ENCODE measurements at places on chromosomes 5 and 9. TPM values are rescaled to one million over a fixed set of nuclear protein-coding genes. Genes with fewer than 3 reads are reported as not detected.

DNA sequence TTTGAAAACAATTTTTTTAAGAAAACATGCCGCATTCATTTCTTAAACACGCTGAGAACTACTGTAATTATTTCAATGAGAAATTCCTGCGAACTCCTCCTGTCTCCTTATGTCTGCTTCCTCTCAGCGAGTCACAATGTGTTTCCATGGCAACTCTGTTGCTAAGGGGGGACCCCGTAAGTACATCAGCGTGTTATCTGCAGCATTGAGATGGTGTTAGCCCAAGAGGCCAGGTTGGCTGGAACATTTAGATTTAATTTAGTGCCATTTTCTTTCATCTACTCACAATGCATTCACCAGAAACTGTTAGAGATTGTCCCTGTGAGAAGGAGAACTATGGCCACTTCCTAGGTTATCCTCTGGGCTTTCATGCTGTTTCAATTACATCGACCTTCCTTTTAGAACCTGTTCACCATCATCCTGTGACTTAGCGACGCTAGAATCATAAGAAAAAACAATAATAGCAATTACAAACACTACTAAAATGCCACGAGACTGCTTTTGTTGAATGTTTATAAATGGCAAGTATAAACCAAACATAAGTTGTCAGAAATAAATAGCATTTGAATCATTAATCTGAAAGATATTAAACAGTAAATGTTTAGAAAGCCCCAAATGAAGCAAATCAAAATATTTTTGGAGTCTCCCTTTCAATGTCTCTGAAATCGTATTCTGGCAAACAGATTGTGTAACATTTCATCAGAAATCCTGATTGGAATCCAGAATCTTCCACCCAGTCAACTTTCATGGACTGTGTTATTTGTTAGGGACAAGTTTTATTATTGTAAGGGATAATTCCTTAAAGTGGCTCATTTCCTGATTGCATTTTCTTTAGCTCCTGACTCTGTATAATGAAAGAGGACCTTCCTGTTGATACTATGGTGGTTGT, 39.7 kb upstream of the SHC3 start:
- DNase-seq, result no peak

- DNase-seq, result no peak
Measured at GRCh38 chr5:166962461-166962860, 1329.0 kb upstream of the WWC1 start.

DNA sequence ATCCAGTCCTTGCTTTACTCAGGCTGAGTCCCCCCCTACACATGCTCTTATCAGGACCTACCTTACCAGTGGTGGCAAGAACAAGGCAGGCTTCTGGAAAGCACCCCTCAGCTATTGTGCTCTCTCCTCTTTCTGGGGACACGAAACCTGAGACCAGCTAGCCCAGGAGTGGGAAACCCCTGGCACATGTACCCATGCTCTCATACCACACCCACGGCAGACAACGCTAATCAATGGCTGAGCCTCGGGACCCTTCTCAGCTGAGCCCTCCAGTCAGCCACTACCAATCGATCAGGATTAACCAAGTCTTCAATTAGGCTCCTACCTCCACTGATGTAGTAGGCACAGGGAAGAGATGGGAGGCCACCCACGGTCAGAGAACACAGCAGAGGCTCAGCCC, 65.1 kb downstream of the VAV2 start:
- no peak for DNase-seq

GRCh38 chr5:181221792-181222629, 1.1 kb upstream of the TRIM41 start:
- peak; percentile 97 for DNase-seq

DNA sequence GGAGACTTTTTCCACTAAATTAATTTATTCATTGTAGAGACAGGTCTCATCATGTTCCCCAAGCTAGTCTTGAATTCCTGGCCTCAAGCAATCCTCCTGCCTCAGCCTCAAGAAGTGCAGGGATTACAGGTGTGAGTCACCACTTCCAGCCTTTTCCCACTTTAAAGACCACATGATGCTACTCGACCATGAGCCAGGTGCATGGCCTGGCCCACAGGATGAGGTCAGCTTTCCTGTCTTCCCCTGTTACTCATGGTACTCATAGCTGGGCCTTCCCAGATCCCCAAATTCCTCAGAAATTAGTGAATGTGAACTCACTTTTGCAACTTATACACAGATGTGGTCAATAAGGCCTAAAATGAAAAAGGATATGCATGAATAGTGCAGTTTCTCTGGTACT, 395.9 kb downstream of the SEMA5A start:
- no peak for DNase-seq

GRCh38 chr5:132445640-132445923, 45.0 kb downstream of the IRF1 start:
- DNase-seq, result no peak

- DNase-seq, result no peak
Measured at GRCh38 chr5:122315521-122315920, 3.5 kb downstream of the SNCAIP start.

GRCh38 chr9:8643464-8643863, 843.9 kb upstream of the DMAC1 start:
- peak; percentile 66 for DNase-seq

- no peak for DNase-seq
Measured at GRCh38 chr5:96838201-96839070, 30.7 kb upstream of the ERAP1 start.

GRCh38 chr9:112091810-112092209, 83.3 kb downstream of the SUSD1 start:
- DNase-seq, result no peak

DNA sequence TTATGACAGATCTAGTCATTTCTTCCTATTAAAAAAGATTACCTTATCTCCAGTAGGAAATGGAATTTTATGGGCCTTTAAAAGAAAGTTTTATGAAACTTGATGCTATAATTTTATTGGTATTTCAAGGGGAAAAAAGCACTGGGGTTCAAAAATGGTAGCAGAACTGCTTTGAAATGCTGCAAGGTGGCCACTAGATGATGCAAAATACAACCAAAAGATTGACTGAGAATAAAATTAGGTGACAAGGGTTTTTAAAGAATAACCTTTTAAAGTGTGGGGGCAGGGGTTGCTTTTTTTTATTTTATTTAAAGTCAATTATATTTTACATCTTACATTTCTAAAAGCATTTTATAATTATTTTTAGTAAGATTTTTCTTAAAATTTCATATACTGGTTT, 61.7 kb downstream of the KLF9 start:
- no peak for DNase-seq

DNA sequence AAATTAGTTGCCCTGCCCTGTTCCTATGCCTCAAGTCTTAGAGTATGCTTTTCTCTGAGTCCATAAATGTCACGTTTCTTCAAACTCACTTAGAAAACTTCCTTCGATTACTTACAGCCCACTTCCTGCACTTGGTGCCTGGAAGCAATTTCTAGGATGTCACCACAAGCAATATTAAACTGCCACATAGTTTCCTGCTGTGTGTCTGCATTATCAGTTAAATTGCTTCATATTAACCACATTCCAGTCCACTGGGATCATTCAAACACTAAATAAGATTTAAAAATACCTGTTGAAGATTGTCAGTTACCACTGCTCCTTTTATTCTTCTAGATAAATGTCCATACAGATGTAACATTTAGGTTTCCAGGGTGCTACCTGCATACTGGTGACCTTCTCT, 4.1 kb downstream of the DENND1A start:
- no peak for DNase-seq

GRCh38 chr9:129630967-129631673, 5.2 kb downstream of the NTMT1 start:
- no peak for DNase-seq

DNA sequence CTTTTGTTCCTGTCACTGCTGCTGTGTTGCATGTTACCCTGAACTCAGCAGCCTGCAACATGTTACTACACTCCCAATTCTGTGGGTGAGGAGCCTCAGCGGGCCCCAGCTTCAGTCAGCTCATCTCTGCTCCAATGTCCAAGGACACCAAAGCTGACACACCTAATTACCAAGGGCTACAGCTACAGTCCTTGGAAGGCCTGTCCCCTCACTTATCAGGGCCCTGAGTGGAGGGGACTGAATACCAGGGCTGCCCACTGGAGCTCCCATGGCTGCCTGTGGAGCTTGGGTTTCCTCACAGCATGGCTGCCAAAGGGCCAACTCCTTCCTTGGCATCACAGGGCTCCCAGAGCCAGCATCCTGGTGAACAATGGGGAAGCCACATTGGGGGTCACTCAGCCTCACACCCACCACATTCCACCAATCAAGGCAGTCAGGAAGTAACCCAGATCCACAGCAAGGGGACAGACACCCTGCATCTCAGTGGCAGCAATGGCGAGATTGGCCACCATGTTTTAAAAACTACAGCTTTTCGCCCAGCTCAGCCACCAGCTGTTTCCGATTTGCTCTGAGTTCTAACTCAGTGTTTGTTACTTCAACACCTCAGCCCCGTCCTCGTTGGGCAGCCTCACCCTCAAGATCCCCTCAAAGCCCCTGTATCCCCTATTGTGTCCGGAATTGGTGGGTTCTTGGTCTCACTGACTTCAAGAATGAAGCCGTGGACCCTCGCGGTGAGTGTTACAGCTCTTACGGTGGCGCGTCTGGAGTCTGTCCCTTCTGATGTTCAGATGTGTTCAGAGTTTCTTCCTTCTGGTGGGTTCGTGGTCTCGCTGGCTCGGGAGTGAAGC, 18.9 kb downstream of the SEMA4D start:
- no peak for DNase-seq

DNA sequence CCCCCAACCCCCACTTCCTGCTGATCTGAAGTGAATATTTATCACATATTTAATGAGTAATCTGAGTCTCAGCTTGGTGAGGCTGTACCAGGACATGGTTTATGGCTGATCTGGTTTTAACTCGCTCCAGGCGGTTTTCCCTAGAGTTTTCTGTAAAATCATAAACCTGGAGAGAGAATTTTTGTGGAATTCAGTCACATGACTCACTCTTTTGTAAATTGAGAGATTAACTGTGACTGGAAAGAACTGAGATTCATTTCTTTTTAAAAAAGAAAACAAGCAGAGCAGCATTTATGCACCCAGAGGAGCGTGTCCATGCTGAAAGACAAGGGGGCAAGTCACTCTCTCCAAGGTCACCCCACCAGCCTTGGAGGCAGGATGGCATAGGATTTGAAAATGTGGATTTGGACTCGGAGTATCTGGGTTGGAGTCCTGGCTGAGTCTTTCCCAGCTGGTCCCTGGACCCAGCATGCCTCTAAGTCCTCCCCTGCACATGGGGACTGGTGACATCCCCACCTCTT, 81.8 kb downstream of the ZNF618 start:
- no peak for DNase-seq

DNA sequence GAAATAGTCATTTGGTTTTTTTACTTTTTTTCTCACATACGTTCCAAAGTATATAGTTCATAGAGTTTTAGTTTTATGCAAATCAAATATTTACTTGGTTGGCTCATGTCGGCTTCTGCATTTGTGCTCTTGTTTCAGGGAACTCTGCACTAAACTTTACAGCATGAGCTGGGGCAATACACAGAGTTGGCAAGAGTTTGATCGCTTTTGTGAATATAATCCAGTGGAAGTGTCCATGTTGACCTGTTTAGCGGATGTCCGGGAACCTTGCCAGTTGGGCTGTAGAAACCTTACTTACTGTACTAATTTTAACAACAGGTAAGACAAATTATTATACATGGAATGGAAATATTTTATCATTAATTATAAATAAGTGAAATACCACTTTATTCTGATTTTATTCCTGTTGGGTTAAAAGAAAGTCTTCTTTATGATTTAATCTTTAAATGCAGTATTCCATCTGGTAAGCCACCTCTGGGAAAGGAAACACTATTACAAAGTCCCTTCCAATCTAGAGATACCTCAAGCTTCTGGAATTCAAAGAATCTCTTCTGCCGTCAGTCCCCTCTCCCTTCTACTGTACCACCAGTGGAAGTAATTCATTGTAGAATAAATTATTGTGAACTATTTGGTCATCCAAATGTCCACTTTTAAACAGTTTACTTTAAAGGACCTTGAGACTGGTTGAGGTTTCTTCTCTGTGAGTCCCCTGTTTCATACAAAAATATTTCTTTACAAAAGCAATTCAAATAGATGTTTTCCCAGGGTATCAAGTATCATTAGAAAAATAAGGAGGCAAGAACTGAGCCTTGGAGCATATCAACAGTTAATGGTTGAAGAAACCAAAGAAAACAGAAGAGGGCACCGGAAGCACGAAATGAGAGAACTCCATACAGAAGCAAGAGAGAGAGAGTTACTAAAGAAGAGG, 45.2 kb upstream of the GLIPR2 start:
- DNase-seq, result no peak

DNA sequence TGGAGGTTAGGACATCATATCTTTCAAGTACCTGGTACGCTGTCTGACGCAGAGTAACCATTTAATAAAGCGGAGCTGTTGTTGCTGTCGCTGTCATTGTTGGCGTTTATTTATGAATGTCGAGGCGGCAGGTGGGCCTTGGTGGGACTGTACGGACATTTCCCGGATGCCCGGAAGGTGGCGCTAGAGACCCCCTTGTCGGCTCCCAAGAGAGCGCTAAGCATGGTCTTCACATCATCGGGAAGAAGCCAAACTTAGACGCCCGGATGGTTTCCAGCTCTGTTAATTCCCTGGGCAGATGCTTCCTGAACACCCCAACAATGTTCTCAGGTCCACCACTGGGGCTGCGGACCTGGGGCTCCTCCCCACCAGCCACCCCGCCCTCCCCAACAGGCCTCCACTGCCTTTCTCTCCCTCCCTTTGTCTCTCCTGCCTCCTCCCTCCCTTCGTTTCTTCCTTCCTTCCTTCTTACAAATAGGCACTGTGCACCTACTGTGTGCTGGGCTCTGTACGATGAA, 54.1 kb downstream of the DUSP1 start:
- DNase-seq, result peak; percentile 94

GRCh38 chr5:36724467-36725332, 118.3 kb downstream of the SLC1A3 start:
- DNase-seq, result peak; percentile 95

DNA sequence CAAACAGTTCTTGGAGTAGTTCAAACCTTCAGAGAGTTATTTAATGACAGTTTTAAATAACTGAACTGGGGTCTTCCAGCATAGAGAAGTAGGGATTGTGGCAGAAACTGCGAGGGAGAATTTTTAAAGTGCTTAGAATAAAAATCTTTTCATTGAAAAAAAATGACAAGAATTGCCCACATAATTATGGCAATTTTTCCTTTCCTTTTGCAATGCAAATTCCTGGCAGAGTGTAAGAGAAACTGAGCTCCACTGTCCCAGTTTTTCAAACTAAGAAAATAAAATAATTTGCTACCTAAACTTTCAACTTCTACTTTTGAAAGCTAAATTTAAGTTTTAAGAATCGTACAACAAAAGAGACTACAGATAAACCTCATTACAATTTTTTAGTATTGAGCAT, 2.3 kb upstream of the PTGER4 start:
- DNase-seq, result no peak

PCDHA9 gene
- polyA plus RNA-seq, result not detected

PFN3 gene
- polyA plus RNA-seq, result not detected

SPINK7 gene
- polyA plus RNA-seq, result not detected

C5orf34 gene
- polyA plus RNA-seq, result 1.7 TPM

MOCS2 gene
- 32.2 TPM for polyA plus RNA-seq

HAVCR1 gene
- not detected for polyA plus RNA-seq

STARD4 gene
- polyA plus RNA-seq, result 10.6 TPM

PCDHB2 gene
- polyA plus RNA-seq, result 0.12 TPM

DEPDC1B gene
- polyA plus RNA-seq, result 1.4 TPM

COL23A1 gene
- polyA plus RNA-seq, result 1.7 TPM

FRMPD1 gene
- 0.10 TPM for polyA plus RNA-seq

MAMDC2 gene
- 1.5 TPM for polyA plus RNA-seq

TMEM252 gene
- polyA plus RNA-seq, result not detected

AK8 gene
- 0.22 TPM for polyA plus RNA-seq

WDR38 gene
- not detected for polyA plus RNA-seq

DMRT1 gene
- not detected for polyA plus RNA-seq

OSTF1 gene
- polyA plus RNA-seq, result 58.4 TPM
